ENCODE measurements at places on chromosomes 6 and 20. TPM values are rescaled to one million over a fixed set of nuclear protein-coding genes. Genes with fewer than 3 reads are reported as not detected.

Gene SMIM8
- total RNA-seq, result 16.1 TPM

Gene HLA-DRA
- total RNA-seq, result not detected

DNA sequence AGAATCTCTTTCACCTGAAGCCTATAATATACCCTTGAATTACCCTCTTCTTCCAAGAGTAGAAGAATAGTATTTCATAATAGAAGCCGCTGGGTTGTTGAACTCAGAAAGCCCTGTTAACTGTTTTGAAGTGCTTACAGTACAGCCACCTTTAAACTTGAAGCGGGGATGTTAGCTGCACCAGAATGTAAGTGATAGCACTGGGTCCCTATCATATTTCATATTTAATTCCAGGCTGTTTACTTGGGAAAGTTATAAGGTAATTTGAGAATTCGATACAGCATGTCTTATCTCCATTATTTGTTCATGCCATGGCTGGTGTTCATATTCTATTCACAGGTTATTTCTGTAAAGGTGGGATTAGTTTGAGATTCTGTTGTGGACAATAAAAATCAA, 63.5 kb upstream of the VSTM2L start:
- H3K27me3 ChIP-seq, result no peaks in the 10 kb centered on the region
- H3K4me1 ChIP-seq, result peaks cover 12% of the 10 kb centered on the region
- H3K36me3 ChIP-seq, result peaks cover 16% of the 10 kb centered on the region
- H3K27ac ChIP-seq, result no peak overlapping the region
- no peak overlapping the region for H3K4me3 ChIP-seq
- no peak for DNase-seq

DNA sequence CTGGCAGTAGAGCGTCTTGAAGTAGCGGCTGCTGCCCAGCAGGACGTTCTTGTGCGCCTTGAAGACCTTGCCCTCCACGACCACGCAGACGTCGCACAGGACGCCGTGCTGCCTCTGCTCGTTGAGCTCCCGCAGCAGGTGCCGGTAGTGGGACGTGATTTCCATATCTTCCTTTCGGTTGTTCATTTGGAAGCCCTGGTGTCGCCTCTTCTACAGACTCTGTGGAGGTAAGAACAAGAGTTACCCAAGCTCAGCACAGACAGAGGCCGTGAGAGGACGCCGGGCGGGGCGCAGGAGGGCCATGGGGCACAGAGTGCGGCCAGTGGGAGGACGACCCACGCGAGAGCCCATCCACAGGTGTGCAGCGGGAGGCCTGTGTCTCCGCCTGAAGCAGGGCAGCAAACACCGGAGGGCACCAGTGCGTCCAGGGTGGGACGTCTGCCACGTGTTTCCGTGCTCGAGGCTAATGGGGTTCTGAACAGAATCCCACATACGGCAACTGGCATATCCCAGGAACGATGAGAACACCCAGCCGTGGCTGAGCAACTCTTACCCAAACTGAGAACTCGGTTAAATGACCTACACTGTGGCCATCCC, 40.4 kb downstream of the ZBTB46 start:
- no peak overlapping the region for H3K4me3 ChIP-seq
- no peak for DNase-seq
- H3K27ac ChIP-seq, result no peak overlapping the region
- H3K36me3 ChIP-seq, result peaks cover 5% of the 10 kb centered on the region
- H3K27me3 ChIP-seq, result no peaks in the 10 kb centered on the region

DNA sequence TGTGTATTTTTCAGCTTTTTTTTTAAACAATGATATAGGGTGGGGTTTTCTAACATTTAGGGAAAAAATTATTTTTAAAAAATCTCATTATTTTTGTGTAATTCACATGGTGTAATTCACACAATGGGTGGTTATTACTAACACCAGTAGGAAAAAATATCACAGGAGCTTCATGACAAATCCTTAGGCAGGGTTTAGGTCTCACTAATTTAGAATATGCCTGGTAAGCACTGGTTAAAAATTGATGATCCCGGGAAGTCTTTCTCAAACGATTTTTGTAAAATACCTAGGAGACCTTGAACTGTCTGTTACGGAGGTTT, 29.5 kb upstream of the ZNF217 start:
- peak overlapping the region; percentile 76 for H3K4me3 ChIP-seq
- H3K4me1 ChIP-seq, result peaks cover 26% of the 10 kb centered on the region
- no peaks in the 10 kb centered on the region for H3K36me3 ChIP-seq

GRCh38 chr6:108738684-108739416, 109.4 kb upstream of the ARMC2 start:
- H3K4me3 ChIP-seq, result no peak overlapping the region
- DNase-seq, result no peak
- no peaks in the 10 kb centered on the region for H3K36me3 ChIP-seq
- H3K27ac ChIP-seq, result no peak overlapping the region

All from progenitor cell of endocrine pancreas (in vitro differentiated cells).